ENCODE measurements at places on chromosomes 3 and 15. TPM values are rescaled to one million over a fixed set of nuclear protein-coding genes. Genes with fewer than 3 reads are reported as not detected.

IL17RD gene
- not detected for total RNA-seq

RASGRP1 gene
- 116 TPM for total RNA-seq

TIPIN gene
- total RNA-seq = 29.3 TPM

CD86 gene
- 12.4 TPM for total RNA-seq

FSIP1 gene
- total RNA-seq = 0.32 TPM

FRMD4B gene
- 19.9 TPM for total RNA-seq

MYL3 gene
- total RNA-seq = not detected

KBTBD8 gene
- total RNA-seq = 8.0 TPM

SEMA5B gene
- not detected for total RNA-seq

PTX3 gene
- 0.11 TPM for total RNA-seq

All from T-helper 2 cell treated with Interferon-gamma antibody and Interleukin-4, amounts not matched to agents 100 ng/mL and 5 ng/mL, for 36 hours (primary cell).